ENCODE measurements at places on chromosomes 7 and 10. TPM values are rescaled to one million over a fixed set of nuclear protein-coding genes. Genes with fewer than 3 reads are reported as not detected.
A peak's percentile ranks its signal among the peaks of the same experiment; 100 is the strongest.

Gene DKK1
- total RNA-seq = 3.3 TPM

Gene LRGUK
- 0.76 TPM for total RNA-seq

Gene VAX1
- total RNA-seq = not detected

DNA sequence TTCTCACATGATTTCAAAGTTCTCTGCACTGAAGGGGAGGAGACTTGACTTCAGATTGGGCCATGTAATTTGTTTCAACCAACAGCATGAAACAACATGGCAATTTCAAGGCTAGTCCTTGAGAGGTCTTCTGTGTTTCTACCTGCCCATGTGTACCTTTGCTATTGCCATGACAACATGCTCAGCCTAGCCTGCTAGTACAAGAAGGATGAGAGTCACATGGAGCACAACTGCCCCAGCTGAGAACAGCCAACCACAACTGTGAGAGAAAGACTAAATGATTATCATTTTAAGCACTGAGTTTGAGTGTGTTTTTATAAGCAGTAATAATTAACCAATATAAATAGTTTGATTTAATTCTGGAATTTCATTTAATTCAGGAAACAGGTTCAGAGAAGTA, 41.9 kb downstream of the ANKMY2 start:
- no peak for DNase-seq

Gene ITIH5
- total RNA-seq = 34.9 TPM

Gene AKR1D1
- total RNA-seq = not detected

DNA sequence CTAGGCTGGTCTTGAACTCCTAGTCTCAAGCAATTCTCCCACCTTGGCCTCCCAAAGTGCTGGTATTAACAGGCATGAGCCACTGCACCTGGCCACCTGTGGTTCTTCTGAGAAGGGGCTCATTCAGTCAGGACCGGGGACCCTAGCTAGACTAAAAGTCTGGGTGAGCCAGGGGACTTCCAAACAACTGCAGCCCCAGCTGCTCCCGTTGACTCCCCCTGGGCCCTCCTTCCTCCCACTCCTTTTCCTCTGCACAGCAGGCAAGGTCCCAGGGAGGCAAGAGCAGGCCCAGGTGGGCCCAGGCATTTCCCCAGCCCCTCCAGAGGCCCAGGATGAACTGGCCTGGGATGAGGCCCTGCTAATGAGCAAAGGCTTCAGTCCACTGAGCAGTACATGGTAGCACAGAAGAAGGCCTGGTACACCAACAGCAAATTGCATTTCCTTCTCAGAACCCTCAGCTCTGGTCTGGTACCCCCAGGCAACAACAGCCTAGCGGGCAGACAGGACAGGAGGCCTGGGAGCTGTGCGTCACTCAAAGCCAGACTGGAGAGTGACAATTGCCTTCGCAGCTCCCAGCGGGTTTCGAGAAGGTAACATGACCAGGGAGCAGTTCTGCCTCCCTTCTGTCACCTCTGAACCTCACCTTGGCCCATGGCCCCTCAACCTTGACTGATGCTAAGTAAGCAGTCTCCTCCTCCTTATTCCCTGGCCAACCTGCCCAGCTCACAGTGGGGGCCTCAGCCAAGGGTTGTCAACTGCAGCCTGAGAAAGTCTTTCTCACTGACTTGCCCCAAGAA, 30.7 kb upstream of the HSPA12A start:
- DNase-seq = peak; percentile 42

GRCh38 chr7:6559896-6560295, 8.6 kb upstream of the GRID2IP start:
- no peak for DNase-seq

GRCh38 chr7:157120181-157120580, 18.5 kb upstream of the UBE3C start:
- DNase-seq = no peak

- DNase-seq = no peak
Observed at GRCh38 chr10:127873901-127874470, 18.8 kb downstream of the CLRN3 start.

Gene CCL24
- 0.67 TPM for total RNA-seq

Gene OPN1SW
- not detected for total RNA-seq

All from sciatic nerve (tissue), 2 donors.